Endodermal cell (in vitro differentiated cells): ENCODE measurements at places on chromosomes 7 and 10. TPM values are rescaled to one million over a fixed set of nuclear protein-coding genes. Genes with fewer than 3 reads are reported as not detected.

- H3K4me3 ChIP-seq: peak overlapping the region; percentile 50
- H3K4me1 ChIP-seq: no peaks in the 10 kb centered on the region
- no peaks in the 10 kb centered on the region for H3K27me3 ChIP-seq
- H3K27ac ChIP-seq: peak overlapping the region; percentile 93
- no peak for DNase-seq
Observed at GRCh38 chr7:18496341-18496700, 772 bp downstream of the HDAC9 start.

Gene SPRN
- total RNA-seq: 0.16 and 0.24 TPM in 2 replicates

Gene CUBN
- total RNA-seq: 0.55 to 2.4 TPM (median 0.75 TPM) in 3 replicates

- no peak overlapping the region for H3K4me3 ChIP-seq
- DNase-seq: no peak
- H3K27ac ChIP-seq: no peak overlapping the region
- H3K27me3 ChIP-seq: no peaks in the 10 kb centered on the region
- no peaks in the 10 kb centered on the region for H3K4me1 ChIP-seq
Observed at GRCh38 chr7:135236727-135237126, 3.1 kb downstream of the STRA8 start.

Gene GDF2
- total RNA-seq: not detected in 2 replicates

GRCh38 chr10:27620430-27621397, 116.6 kb downstream of the RAB18 start:
- no peak for DNase-seq
- H3K4me1 ChIP-seq: no peaks in the 10 kb centered on the region
- H3K27me3 ChIP-seq: no peaks in the 10 kb centered on the region
- no peaks in the 10 kb centered on the region for H3K36me3 ChIP-seq
- H3K27ac ChIP-seq: no peak overlapping the region

- DNase-seq: no peak
- H3K27me3 ChIP-seq: no peaks in the 10 kb centered on the region
- no peak overlapping the region for H3K27ac ChIP-seq
- no peaks in the 10 kb centered on the region for H3K36me3 ChIP-seq
Observed at GRCh38 chr7:27300421-27300820, 57.8 kb downstream of the EVX1 start.

Gene ELFN1
- total RNA-seq: 3.8 and 5.0 TPM in 2 replicates

DNA sequence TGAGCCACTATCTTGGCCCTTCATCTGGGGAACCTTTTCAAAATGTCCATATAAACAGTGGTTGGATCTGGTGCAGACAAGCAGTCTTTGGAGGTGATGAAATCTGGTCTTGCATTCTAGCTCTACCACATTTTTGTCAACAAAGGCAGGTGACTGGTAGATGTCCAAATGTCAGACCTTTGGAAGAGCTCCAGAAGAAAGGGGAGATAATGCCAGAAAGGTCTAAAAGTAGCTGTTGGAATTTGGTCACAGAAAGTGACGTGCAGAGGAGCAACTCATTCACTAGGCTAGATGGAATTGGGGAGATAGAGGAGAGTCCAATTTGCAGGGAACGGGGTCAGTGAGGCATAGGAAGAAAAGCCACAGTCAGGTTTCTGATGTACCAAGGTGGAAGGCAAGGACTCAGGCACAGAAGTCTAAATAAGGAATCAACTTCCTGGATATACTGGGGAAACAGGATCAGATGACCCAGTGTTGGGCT, 36.4 kb upstream of the WAC start:
- H3K27ac ChIP-seq: no peak overlapping the region
- H3K4me3 ChIP-seq: no peak overlapping the region
- H3K27me3 ChIP-seq: no peaks in the 10 kb centered on the region
- no peak for DNase-seq

DNA sequence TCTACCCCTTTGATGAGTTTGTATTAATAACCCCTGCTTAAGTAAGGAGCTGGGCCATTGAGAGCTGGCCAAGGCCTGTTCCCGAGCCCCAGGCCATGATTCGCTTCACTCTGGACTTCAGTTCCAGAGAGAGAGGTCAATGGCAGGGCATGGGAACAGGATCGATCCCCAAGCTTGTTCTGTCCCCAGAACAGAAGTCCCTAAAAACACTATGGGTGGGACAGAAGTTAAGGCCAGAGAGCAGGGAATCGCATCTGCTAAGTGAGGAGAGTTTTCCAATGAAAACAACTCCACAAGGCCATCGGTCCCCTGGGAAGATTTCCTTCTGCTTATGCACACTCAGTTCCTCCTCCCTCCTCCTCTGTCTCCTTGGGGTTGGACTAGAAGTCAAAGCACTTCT, 159.6 kb downstream of the LSM5 start:
- H3K27ac ChIP-seq: no peak overlapping the region
- DNase-seq: no peak
- no peaks in the 10 kb centered on the region for H3K27me3 ChIP-seq
- H3K4me3 ChIP-seq: no peak overlapping the region
- no peaks in the 10 kb centered on the region for H3K4me1 ChIP-seq
- no peaks in the 10 kb centered on the region for H3K36me3 ChIP-seq

DNA sequence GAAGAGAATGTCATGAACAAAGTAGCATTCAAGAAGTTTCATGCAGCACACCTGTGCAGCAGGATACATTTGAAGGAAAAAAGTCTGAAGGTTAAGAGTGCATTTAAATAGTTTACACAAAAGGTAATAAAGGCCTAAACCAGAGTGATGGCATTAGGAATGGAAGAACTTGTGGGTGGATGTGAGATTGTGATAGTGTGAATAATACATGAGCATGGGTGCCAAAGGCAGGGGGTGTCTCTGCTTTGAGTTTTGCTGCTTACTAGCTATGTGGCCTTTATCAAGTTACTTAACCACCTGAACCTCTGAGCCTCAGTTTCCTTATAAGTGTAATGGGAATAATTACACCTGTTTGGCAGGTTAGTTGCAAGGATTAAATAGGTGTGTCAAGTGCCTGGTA, 21.0 kb downstream of the AGK start:
- H3K4me3 ChIP-seq: no peak overlapping the region
- no peaks in the 10 kb centered on the region for H3K27me3 ChIP-seq
- H3K36me3 ChIP-seq: peaks cover 30% of the 10 kb centered on the region
- no peak overlapping the region for H3K27ac ChIP-seq
- no peaks in the 10 kb centered on the region for H3K4me1 ChIP-seq

Gene HIPK2
- 85.0 and 95.1 TPM in 2 replicates for total RNA-seq

Gene ZNF862
- total RNA-seq: 6.3 and 8.3 TPM in 2 replicates

Gene SFTPD
- total RNA-seq: 0.86 to 1.1 TPM in 2 of 3 replicates, not detected in the other

GRCh38 chr7:40232242-40232893, 97.6 kb downstream of the SUGCT start:
- H3K36me3 ChIP-seq: no peaks in the 10 kb centered on the region
- H3K4me3 ChIP-seq: no peak overlapping the region
- DNase-seq: no peak
- no peaks in the 10 kb centered on the region for H3K27me3 ChIP-seq
- H3K27ac ChIP-seq: no peak overlapping the region
- no peaks in the 10 kb centered on the region for H3K4me1 ChIP-seq

DNA sequence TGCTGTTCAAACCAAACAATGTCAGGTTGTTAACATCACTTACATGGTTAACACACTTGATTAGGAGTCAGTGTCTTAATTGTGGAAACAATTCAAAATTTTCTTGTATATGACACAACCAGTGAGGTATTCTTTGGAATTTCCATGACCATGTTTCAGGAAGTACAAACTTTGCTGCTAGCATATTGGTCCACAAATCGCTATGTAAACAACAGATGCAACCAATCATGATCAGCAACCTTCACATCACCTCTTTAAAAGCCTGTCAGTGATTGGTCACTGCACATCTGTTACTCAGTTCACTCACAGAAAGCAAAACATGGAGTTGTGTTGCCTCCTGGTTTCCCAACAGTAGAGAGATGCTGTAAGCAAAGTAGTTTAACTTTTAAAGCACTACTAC, 108.9 kb upstream of the FAM3C start:
- H3K27me3 ChIP-seq: no peaks in the 10 kb centered on the region
- no peaks in the 10 kb centered on the region for H3K36me3 ChIP-seq
- H3K4me1 ChIP-seq: no peaks in the 10 kb centered on the region
- H3K27ac ChIP-seq: no peak overlapping the region
- no peak overlapping the region for H3K4me3 ChIP-seq
- DNase-seq: no peak

DNA sequence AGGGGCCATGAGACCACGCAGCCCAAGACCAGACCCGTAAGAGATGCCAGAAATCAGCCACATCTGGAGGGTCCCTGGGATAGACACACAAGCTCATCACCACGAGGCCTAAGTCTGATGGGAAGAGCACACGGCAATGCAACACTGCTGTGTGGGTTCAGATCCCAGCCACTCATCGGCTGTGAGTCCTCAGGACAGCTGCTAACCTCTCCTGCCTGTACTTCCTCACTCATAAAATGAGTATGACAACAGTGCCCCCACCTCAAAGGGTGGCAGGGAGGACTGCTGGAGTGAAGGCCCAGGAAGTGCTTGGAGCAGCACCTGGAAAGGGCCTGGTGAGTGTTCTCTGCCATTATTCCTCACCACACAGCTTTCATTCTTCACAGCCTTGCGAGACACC, 60.9 kb downstream of the MAD1L1 start:
- no peak overlapping the region for H3K4me3 ChIP-seq
- no peak overlapping the region for H3K27ac ChIP-seq
- DNase-seq: no peak

Gene LIPJ
- total RNA-seq: not detected in 2 replicates

- H3K27ac ChIP-seq: no peak overlapping the region
- no peaks in the 10 kb centered on the region for H3K27me3 ChIP-seq
- no peak for DNase-seq
- no peaks in the 10 kb centered on the region for H3K4me1 ChIP-seq
- no peak overlapping the region for H3K4me3 ChIP-seq
- H3K36me3 ChIP-seq: no peaks in the 10 kb centered on the region
Observed at GRCh38 chr10:98340261-98340939, 72.4 kb upstream of the LOXL4 start.

DNA sequence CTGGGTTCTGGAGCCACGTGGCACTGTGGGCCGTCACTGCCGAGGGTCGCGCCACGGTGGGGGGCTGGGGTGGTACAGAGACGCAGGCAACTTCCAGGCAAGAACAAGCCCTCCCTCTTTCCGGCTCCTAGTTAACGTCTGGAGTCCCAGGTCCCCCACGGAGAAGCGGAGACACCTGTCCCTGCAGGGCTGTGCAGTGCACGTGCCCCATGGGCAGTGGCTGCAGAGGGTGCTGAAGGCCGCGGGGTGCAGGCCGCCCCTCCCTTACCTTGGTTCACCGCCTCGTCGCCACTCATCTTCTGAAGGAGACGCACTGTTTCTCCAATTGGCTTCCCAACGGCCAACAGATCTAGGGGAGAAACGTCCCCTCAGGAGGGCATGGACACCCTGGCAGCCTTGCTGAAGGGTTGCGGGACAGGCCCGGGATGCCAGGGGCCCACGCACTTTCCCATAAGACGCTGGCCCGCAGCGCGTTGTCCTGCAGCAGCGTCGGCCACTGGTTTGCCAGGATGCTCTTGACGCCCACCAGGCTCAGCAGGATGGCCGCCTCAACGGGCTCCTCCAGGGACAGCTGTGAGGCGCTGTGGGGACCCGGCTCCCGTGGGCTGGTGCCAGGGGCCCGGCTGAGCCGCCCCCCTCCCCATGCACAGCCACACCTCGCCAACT, 24.3 kb upstream of the NKX6-2 start:
- no peak overlapping the region for H3K27ac ChIP-seq
- no peaks in the 10 kb centered on the region for H3K27me3 ChIP-seq
- no peak overlapping the region for H3K4me3 ChIP-seq
- no peaks in the 10 kb centered on the region for H3K4me1 ChIP-seq
